Caco-2 (cell line): ENCODE measurements at places on chromosomes 5 and 9. TPM values are rescaled to one million over a fixed set of nuclear protein-coding genes. Genes with fewer than 3 reads are reported as not detected.

NCS1 gene
- 18.2 and 19.1 TPM in 2 replicates for total RNA-seq

C9orf153 gene
- total RNA-seq, result 0.21 TPM in 1 of 2 replicates, not detected in the other

BTF3 gene
- total RNA-seq, result 653 and 704 TPM in 2 replicates

GRCh38 chr9:75010570-75010969 is 17.5 kb downstream of the CARNMT1 start:
- no peak for DNase-seq

- DNase-seq, result no peak
Measured at GRCh38 chr5:154970759-154971158, 29.9 kb downstream of the MRPL22 start.

DNA sequence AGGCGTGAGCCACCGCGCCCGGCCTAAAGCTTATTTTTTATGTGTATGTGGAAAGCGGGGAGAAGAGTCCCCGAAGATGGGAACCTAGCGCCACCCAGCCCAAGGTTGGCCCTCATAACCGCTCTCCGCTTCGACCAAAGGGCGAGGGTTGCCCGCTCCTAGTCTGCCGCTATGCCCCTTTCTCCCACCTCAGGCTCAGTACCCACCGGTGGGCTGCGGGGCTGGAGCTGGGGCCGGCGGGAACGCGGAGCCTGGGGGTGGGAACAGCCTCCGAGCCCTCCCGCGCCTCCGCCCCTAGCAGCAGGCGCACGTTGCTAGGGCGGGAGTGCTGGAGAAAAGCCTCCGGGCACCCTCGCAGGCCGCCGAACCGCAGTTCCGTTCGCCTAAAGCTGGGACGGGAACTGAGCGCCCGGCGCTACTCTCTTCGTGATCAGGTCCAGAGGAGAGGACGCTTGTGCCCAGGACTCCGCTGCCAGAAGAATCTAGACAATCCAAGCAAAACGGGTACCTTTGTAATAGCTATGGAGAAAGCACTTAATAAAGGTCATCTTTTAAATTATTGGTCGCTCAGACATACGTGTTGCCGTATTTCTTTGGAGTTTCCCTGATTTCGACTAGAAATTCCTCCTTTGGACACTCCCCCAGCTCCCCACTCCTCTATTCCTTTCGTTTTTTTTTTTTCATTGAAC is at the start of gene WDR31:
Gene WDR31 (minus strand): TSS at position 265 of the 689 bp plus-strand sequence. CDS start 8,253 bp downstream, outside the sequence.
- DNase-seq, result peak; percentile 91
